ENCODE measurements at places on chromosomes 16 and 17. TPM values are rescaled to one million over a fixed set of nuclear protein-coding genes. Genes with fewer than 3 reads are reported as not detected.

Gene TPPP3
- not detected for total RNA-seq

Gene TEKT1
- total RNA-seq: not detected

Gene ASB16
- not detected for total RNA-seq

Gene TEX19
- not detected for total RNA-seq

Gene NPIPB8
- 1.5 TPM for total RNA-seq

Gene TUBG1
- total RNA-seq: 103 TPM

Gene VPS9D1
- 4.6 TPM for total RNA-seq

Gene ADAD2
- total RNA-seq: not detected

Gene NPIPA3
- not detected for total RNA-seq

Gene QPRT
- total RNA-seq: 15.7 TPM

Gene CD7
- total RNA-seq: 417 TPM

Gene SDK2
- 0.09 TPM for total RNA-seq

Gene VTN
- 0.18 TPM for total RNA-seq

Gene ADPRM
- total RNA-seq: 9.9 TPM

Gene TOX3
- total RNA-seq: not detected

Gene LRRC75A
- 3.0 TPM for total RNA-seq

Gene KRTAP2-3
- not detected for total RNA-seq

Gene NPIPA8
- total RNA-seq: 29.6 TPM

Gene EVI2A
- 45.9 TPM for total RNA-seq

Gene DHODH
- total RNA-seq: 14.5 TPM

Gene MAP3K3
- total RNA-seq: 36.5 TPM

Gene CIBAR2
- not detected for total RNA-seq

Gene TLCD2
- total RNA-seq: 0.20 TPM

Gene DNAAF1
- total RNA-seq: not detected

Gene CBFA2T3
- total RNA-seq: not detected

Gene SLC5A11
- total RNA-seq: not detected

Gene BICDL2
- 0.50 TPM for total RNA-seq

Gene USP43
- 0.29 TPM for total RNA-seq

Gene CDK5RAP3
- total RNA-seq: 215 TPM

Gene CD79B
- total RNA-seq: 15.0 TPM

Gene CTF1
- total RNA-seq: 0.35 TPM

Gene TTLL6
- not detected for total RNA-seq

Gene MYOCD
- not detected for total RNA-seq

Gene RMI2
- total RNA-seq: 65.9 TPM

Gene IRX5
- total RNA-seq: not detected

All from activated CD8-positive, alpha-beta memory T cell treated with anti-CD3 and anti-CD28 coated beads, Interleukin-2, amount 10 ng/mL, durations not matched to agents 7 days and 5 days (primary cell).